ENCODE measurements at places on chromosomes 11 and 22.

- DNase-seq: no peak
These were observed 968 bp downstream of the RHBDD3 start for GRCh38 chr22:29266564-29267461.

- DNase-seq: no peak
These were observed 16.3 kb downstream of the EPS8L2 start for GRCh38 chr11:722346-722811.

DNA sequence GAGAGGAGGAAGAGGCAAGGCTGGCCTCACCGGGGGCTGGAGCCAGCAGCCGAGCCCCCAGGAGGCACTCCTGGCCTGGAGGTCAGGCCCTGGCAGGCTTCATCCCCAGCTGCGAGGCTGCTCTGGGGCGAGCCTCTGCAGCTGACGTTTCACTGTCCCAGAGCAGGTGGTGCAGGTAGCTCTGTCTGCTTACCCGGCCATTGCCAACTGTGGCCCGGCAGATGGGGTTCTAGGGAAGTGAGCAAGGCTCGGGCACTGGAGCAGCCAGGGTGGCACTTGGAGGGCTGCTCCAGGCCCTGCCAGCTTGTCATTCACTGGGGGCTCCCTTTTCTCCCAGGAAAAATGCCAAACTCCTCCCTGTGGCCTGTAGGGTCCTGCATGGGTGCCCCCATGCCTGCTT is 118.7 kb upstream of the ANO1 start:
- no peak for DNase-seq

DNA sequence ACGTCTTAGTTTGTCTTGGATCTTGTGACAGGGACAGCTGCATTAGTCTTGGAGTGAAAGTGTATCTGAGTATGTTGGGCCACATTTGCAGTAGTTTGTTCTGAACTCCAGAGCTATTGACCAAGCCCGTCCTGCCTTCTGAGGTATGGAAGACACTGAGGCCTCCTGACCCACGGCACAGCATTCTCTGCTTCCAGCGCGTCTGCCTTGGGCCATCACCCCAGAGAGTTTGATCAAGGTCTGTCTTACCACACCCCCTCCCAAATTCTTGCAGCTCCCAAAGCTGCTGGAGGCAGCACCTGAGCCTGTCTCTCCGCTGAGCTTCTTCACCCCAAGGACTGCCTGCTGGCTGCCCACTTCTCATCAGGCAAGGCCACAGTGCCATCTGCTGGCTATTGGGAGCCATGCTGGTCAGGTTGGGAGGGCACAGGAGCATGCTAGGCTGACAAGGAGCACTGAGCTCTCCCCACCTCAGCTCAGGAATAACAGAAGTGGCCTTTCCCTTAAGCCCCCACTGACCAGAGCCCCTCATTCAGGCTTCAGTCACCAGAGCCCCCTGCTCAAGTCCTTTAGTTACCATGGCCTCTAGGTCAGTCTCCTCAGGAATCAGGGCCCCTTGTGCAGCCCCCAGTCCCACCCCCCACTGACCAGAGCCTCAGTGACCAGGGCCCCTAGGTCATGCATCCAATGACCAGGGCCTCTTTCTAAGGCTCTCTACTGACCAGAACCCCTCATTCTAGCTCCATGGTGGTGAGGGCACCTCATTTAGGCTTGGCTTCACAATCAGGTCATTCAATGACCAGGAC is 27.2 kb upstream of the SMPD1 start:
- DNase-seq: peak; percentile 35

DNA sequence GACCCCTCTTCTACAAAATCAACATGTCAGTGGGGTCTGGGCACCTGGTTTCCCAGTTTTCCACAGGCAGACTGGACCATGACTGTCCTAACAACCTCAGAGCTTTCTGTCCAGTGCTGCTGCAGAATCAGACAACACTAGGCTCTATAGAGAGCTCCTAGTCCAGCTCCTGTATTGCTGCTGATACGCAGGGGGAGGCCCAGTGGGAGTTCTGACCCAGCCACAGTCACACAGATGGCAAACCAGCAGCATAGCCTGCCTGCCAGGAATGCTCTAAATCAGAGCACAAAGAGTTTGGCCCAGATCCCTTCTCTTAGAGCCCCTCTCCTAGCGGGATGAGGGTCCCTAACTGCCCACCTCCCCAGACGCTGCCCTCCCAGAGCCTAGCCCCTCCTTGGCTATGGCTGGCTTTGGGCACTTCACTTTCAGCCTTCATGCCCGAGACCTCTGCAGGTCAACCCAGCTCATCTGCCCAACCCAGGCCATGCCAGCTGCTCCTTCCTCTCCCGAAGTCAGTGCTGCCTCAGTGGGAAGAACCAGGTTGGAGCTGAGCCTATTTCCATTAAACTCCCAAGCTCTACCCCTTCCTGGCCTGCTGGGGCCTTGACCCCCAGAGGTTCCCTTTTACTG is 15.8 kb upstream of the SLCO2B1 start:
- no peak for DNase-seq

DNA sequence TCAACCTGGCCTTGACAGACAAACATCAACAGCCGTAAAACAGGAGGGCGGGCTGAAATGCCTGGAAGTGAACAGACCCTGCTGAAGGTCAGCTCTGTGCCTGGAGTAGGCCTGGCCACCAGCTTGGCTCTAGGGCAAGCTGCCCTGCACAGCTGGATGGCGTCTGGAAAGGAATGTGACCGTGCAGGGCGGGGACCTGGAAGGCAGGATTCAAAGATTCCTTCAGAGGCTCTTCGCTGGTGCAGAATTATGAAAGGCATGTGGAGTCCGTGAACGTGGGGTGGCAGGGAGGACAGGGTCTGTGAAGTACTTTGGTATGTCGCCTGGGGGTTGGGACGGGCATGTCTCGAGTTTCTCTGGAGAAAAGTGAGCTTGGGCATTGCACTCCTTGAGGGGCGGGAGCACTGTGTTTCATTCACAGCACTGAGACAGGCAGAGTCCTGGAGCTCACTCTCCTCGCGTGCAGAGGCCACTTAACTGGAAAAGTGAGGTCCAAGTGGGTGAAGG is 1.5 kb downstream of the EHD1 start:
- DNase-seq: no peak

GRCh38 chr11:27464909-27465308 is 7.7 kb downstream of the LGR4 start:
- no peak for DNase-seq

DNA sequence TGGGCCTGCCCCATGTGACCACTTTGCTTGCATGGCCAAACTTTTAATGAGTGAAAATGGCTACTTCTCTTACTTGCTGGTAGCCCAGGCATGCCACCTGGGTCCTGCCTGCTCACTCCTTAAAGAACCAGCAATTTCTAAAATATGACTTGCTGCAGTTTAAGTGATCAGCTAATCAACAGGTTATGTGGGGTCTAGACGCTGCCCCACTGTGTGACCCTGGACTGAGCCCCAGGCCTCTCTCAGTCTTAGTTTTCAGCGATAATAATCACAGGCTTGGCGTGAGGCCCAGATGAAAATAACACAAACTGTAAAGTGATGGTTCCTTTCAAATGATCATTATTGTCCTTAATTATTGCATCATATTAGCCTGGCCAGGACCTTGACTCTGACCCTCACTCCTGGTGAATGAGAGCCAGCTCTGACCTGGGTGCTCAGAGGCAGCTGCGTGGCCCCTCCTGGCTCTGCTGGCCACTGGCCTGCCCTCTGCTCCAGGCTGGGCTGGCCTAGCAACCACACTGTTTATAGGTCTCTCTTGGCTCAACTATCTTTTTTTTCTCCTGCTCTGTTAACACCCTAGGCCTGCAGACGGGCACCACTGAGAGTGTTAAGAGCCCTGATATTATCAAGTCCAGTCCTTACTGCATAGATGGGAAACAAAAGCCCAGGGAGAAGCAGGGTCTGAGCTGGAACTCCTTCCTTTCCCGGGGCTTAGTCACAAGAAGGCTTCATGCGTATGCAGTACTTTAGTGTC is 89.7 kb downstream of the RRM1 start:
- no peak for DNase-seq

DNA sequence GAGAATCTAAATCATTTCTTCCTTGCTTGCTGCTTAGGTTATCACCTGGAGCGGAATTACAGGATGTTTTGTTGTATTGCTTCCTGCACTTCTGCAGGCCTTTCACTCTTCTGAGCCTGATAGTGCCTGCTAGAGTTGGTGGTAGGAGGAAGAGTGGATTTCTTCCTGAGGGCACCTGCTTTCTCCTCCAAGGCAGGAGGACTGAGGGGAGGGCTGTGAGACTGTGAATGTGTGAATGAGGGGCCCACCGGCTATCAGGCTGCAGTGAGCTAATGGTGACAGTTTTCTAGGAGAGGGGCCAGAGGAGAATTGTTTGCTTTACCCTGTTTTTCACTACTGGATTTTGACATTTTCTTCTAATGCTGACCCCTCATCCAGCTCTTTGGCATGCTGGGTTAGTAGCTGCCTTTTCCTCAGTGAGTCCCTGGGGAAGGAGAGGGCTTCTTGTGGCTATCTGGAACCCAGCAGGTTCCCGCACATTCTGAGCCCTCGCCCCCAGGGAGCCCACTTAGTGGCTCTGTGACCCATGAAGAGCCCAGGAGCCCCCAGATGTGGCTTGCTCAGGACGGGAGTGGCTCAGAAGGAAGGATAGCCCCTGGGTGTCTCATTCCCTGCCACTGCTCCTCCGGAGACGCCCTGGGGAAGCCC is 39.1 kb downstream of the DIXDC1 start:
- no peak for DNase-seq

All from stimulated activated CD8-positive, alpha-beta memory T cell treated with anti-CD3 and anti-CD28 coated beads, Interleukin-7, amount 100 ng/mL, for 1 hour (primary cell).